Stimulated activated CD8-positive, alpha-beta memory T cell treated with anti-CD3 and anti-CD28 coated beads, Interleukin-15, amount 100 ng/mL, for 4 hours (primary cell): ENCODE measurements at places on chromosomes 16 and 17.

- DNase-seq, result no peak
Measured at GRCh38 chr17:66326476-66327047, 24.1 kb downstream of the PRKCA start.

DNA sequence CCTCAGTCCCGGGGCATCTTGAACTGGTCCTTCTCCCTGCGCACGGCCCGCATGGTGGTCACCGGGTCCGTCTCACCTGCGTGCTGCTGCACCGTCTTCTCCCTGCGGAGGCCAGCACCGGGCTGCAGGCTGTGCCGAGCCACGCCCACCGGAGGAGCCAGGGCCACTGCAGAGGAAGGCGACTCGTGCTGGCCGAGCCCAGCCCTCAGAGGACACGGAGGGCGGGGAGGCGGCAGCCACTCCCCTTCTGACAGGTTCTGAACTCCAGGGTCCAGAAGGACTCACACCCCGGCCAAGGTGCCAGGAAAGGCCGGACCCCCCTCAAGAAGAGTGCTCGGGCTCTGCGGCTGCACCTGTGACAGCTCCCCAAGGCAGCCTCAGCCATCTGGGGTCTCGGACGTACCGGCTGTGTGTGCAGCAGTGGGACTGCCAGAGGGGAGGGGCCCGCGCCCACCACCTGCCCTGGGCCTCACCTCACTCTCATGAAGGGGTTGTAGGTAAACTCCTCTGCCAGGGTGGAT lies 15.8 kb upstream of the IGFALS start:
- DNase-seq, result no peak

GRCh38 chr16:59540621-59541020 lies 806.5 kb upstream of the GOT2 start:
- no peak for DNase-seq

- DNase-seq, result no peak
Measured at GRCh38 chr16:67990018-67990386, 9.3 kb downstream of the DPEP2 start.

DNA sequence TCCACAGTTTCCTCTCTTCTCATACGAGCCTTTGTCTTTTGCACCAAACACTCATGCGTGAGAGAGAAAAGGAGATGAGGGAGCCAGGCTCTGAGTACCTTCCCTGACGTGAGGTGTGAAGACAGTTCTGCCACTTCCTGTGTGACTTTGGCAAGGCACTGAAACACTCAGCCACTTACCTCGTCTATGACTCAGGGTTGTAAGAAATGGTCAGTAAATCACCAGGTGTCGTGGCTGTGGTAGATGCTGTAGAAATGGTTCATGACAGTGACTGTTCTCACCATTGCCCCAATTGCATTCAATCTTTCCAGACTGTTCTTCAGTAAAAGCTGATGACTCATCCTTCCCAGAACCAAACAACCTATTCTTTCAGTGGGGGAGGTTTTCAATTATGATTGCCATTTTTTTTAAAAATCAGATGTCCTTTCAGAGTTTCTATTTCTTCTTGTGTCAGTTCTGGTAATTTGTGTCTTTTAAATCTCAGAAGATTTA lies 49.2 kb upstream of the CBFA2T3 start:
- peak; percentile 21 for DNase-seq

DNA sequence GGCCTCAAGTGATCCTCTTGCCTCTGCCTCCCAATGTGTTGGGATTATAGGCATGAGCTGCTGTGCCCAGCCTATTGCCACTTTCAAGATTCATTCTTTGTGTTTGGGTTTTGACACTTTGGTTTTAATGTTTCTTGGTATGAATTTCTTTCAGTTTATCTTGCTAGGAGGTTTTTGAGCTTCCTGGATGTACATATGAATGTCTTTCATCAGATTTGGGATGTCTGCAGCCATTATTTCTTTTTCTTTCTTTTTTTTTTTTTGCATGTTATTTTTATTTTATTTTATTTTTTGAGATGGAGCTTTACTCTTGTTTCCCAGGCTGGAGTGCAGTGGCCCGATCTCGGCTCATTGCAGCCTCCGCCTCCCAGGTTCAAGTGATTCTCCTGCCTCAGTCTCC lies 18.5 kb downstream of the MRPL45 start:
- DNase-seq, result no peak

DNA sequence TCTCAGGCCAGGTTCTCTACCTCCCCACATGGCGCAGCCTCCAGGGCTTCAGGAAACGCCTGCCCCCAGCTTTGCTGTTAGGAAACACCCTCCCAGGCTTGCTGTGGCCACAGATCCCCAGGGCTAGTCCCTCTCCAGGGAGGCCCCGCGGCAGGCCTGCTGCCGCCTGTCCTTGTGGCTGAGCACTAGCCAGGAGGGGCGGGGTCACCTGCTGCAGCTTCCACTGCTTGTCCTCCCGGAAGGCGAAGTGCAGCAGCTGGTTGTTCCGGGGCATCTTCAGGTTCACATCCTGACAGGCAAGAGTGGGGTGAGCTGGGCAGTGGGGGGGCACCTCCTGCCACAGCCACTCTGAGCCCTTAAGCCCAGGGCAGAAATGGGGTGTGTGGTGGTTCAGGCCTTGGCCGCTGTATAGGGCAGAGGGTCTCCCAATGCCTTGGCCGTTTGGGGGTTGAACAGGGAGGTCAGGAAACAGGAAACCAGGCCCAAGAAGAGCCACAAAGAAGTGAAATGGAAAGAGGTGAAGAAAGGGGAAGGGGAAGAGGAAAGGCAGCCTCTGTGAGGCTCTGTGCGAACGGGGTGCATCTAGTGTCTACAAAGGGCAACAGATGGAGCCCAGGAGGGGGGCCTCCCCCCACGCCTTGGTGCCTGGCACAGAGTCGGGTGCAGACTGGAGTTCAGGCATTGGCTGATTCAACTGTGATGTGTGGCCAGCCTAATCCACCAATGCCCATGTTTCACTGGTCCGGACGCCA lies 2.0 kb downstream of the ROGDI start:
- DNase-seq, result no peak

DNA sequence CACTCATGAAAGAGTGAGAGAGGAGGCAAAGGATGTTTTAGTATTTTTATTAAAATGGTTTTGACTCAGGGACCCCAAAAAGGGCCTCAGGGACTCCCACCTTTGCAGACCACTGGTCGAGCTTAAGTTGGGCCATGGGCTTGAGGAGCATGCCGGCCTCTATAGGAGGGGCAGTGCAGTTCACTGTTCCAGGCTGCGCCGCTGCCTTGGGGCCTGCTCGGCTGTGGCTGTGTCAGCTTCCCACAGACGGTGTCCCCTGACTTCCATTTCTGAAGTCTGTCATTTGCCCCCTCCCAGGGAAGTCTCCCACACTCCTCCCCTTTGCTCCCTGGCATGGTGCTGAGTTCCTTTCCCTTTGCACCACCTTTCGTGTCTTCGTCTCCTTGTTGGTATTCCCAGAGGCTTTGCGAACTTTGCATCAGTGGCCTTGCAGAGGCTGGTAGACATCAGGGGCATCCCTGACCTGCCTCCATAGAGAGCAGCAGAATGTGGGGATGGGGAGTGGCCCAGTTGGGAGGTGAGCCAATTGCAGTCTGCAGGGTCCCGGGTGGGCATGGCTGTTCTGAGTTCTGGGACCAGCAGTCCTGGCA lies 17.1 kb downstream of the MPRIP start:
- DNase-seq, result no peak
